ENCODE measurements at places on chromosomes 4 and X. TPM values are rescaled to one million over a fixed set of nuclear protein-coding genes. Genes with fewer than 3 reads are reported as not detected.

- no peaks in the 10 kb centered on the region for H3K27me3 ChIP-seq
- no peak overlapping the region for H3K27ac ChIP-seq
- H3K4me1 ChIP-seq: peaks cover 29% of the 10 kb centered on the region
- H3K4me3 ChIP-seq: no peak overlapping the region
These were observed 64.8 kb downstream of the MAML3 start for GRCh38 chr4:140089216-140089615.

GRCh38 chr4:6464842-6465588 lies 7.4 kb downstream of the PPP2R2C start:
- no peaks in the 10 kb centered on the region for H3K27me3 ChIP-seq
- peaks cover 11% of the 10 kb centered on the region for H3K4me1 ChIP-seq
- no peaks in the 10 kb centered on the region for H3K36me3 ChIP-seq
- no peak overlapping the region for H3K27ac ChIP-seq

DNA sequence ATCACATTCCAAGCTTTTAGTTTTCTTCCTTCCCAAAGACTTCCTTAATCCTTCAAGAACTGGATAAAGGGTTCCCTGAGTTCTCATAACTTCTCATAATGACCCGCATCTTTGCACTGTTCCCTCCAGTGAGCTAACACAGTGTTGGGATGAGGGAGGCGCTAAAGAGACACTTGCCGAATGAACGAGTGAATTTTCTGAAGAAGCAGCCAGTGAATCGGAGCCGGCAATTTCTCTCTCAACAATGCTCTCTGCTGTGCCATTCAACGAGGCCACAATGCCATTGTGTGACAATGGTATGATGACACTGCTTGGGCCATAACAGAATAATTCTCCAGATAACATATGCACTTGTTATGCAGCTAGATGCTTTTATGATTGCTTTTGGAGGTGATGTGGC lies 51.4 kb upstream of the ZFP42 start:
- no peak overlapping the region for H3K4me3 ChIP-seq
- H3K27ac ChIP-seq: no peak overlapping the region
- DNase-seq: no peak
- no peaks in the 10 kb centered on the region for H3K27me3 ChIP-seq
- no peaks in the 10 kb centered on the region for H3K36me3 ChIP-seq

DNA sequence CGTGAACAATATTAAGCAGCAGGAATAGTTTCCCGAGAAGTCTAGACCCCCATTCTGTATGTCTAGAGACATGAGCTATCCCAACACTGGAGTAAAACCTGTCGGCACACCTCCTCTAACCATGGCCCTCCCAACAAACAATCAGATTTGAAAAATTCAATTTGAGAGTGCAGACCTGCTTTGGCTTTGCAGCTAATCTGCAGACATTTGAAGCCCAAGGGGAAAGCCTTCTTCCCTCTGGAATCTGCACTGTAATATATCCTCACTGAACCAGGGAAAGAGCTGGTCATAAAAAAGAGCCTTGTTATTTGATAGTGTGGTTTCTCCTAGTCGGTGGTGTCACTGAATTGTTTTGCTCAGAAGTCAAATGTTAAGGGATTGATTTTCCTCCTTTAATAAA lies 44.6 kb upstream of the KLHL34 start:
- no peak overlapping the region for H3K27ac ChIP-seq
- DNase-seq: no peak
- no peaks in the 10 kb centered on the region for H3K4me1 ChIP-seq
- H3K4me3 ChIP-seq: no peak overlapping the region
- no peaks in the 10 kb centered on the region for H3K36me3 ChIP-seq

- H3K27ac ChIP-seq: no peak overlapping the region
- H3K4me1 ChIP-seq: no peaks in the 10 kb centered on the region
- DNase-seq: no peak
These were observed 41.5 kb downstream of the CLCN4 start for GRCh38 chrX:10198254-10198653.

DNA sequence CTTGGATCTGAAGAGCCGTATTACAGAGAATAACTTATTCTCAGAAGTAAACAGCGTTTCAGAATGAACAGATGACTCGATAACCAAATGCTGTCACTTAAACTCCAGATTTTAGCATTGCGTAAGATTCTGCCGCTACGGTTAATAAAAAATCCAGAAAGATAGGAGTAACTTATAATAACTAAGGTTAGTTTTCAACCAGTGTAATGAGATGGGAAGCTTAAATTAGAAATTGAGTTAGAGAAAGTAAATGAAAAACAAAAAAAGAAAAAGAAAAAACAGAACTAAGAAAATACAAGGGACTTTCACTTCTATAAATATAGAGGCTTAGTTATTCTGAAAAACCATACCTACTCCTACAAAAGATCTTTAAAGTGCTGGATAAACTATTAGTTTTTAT lies 13.1 kb upstream of the PARM1 start:
- no peak for DNase-seq
- H3K27ac ChIP-seq: no peak overlapping the region

- H3K27me3 ChIP-seq: no peaks in the 10 kb centered on the region
- no peaks in the 10 kb centered on the region for H3K36me3 ChIP-seq
- no peaks in the 10 kb centered on the region for H3K4me1 ChIP-seq
- DNase-seq: no peak
- no peak overlapping the region for H3K4me3 ChIP-seq
- H3K27ac ChIP-seq: no peak overlapping the region
These were observed 49.7 kb upstream of the ELOVL6 start for GRCh38 chr4:110248100-110248499.

GRCh38 chr4:108926061-108926460 lies 163.2 kb upstream of the ETNPPL start:
- H3K4me3 ChIP-seq: no peak overlapping the region
- H3K36me3 ChIP-seq: no peaks in the 10 kb centered on the region
- no peak overlapping the region for H3K27ac ChIP-seq
- H3K27me3 ChIP-seq: no peaks in the 10 kb centered on the region
- no peak for DNase-seq

DNA sequence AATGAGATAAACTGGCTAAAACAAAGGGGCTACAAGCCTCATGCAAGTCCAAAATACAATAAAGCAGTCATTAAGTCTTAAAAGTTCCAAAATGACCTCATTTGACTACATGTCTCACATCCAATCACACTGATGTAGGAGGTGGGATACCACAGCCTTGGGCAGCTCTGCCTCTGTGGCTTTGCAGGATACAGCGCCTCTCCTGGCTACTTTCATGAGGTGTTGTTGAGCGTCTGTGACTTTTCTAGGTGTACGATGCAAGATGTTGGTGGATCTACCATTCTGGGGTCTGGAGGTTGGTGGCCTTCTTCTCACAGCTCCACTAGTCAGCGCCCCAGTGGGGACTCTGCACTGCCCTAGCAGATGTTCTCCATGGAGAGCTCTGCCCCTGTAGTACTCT lies 944.9 kb downstream of the TECRL start:
- H3K4me3 ChIP-seq: no peak overlapping the region
- DNase-seq: no peak
- no peak overlapping the region for H3K27ac ChIP-seq
- H3K36me3 ChIP-seq: no peaks in the 10 kb centered on the region

- peak within 1 kb of the TSS; percentile 59 for H3K4me3 ChIP-seq
- H3K4me1 ChIP-seq: peaks cover 44% of the 10 kb centered on the region
- no peak for DNase-seq
- no peaks in the 10 kb centered on the region for H3K27me3 ChIP-seq
- H3K36me3 ChIP-seq: no peaks in the 10 kb centered on the region
These were observed at the start of gene EDNRA for GRCh38 chr4:147480891-147481576. Gene EDNRA (plus strand): TSS chr4:147481097. CDS start chr4:147485682, 4,585 bp downstream.

DNA sequence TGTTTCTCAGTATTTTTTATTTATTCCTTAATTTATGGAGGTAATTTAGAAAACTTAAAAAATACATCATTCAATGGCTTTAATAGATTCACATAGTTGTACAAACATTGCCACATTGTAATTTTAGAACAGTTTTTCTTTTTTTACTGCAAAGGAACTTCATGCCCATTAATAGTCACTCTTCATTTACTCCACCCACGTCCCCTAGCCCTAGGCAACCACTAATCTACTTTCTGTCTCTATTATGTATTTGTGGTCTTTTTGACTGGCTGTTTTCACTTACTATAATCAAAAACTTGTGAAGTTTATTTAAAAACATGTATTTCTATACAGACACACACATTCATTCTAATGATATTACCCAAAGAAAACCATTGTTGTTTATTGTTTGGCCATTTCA lies 664.8 kb downstream of the GRID2 start:
- H3K27ac ChIP-seq: no peak overlapping the region
- H3K4me3 ChIP-seq: no peak overlapping the region
- DNase-seq: no peak
- no peaks in the 10 kb centered on the region for H3K4me1 ChIP-seq

DNA sequence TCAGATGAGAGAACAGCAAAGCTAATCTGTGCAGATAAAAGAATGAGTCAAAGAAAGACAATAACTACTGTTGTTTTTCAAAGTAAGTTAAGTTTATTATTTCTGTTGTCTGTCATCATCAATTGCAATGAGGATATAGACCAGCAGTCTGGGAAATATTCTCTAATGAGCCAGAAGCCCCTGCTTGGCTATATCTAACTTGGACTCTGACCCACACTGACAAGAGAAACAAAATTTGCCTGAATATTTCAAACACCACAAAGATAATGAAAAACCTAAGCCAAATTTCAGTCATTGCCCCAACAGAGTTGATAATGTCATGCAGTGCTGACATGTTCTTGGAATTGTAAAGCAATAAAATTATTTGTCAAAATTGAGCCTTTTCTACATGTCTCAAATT lies 115.0 kb upstream of the PRDX4 start:
- no peak overlapping the region for H3K27ac ChIP-seq
- H3K36me3 ChIP-seq: no peaks in the 10 kb centered on the region
- DNase-seq: no peak
- no peaks in the 10 kb centered on the region for H3K4me1 ChIP-seq
- no peak overlapping the region for H3K4me3 ChIP-seq

- H3K27me3 ChIP-seq: no peaks in the 10 kb centered on the region
- DNase-seq: no peak
- H3K36me3 ChIP-seq: no peaks in the 10 kb centered on the region
- no peaks in the 10 kb centered on the region for H3K4me1 ChIP-seq
- H3K4me3 ChIP-seq: no peak overlapping the region
These were observed 21.4 kb downstream of the REELD1 start for GRCh38 chr4:146235654-146236177.

GRCh38 chr4:108834835-108835384 lies 72.1 kb upstream of the ETNPPL start:
- H3K27me3 ChIP-seq: no peaks in the 10 kb centered on the region
- DNase-seq: no peak
- H3K36me3 ChIP-seq: no peaks in the 10 kb centered on the region

DNA sequence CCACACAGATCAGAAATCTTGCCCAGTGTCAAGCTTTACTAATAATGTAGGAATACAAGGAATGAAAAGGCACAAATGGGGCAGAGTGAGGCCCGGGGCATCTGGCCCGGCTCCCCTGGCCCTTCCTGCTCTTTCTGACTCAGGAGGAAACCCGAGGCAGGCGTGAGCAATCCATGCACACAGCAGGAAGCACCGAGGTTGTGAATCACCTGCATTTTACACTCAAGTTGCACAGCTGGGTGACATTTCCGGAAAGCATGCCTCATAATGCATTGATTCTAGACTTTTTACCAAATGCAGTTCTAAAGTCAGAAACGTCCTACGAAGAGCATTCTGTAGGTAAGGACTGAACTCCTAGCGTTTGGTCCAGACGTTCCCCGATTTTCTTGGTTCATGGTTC lies 38.9 kb downstream of the PRIMPOL start:
- peaks cover 17% of the 10 kb centered on the region for H3K36me3 ChIP-seq
- H3K4me1 ChIP-seq: no peaks in the 10 kb centered on the region
- H3K27me3 ChIP-seq: no peaks in the 10 kb centered on the region
- H3K27ac ChIP-seq: peak overlapping the region; percentile 44
- DNase-seq: no peak

- H3K27ac ChIP-seq: no peak overlapping the region
- DNase-seq: no peak
- H3K4me3 ChIP-seq: no peak overlapping the region
- no peaks in the 10 kb centered on the region for H3K4me1 ChIP-seq
These were observed 59.5 kb downstream of the RXFP1 start for GRCh38 chr4:158581161-158581560.

GRCh38 chr4:94409962-94410361 lies 41.8 kb upstream of the PDLIM5 start:
- no peak overlapping the region for H3K4me3 ChIP-seq
- peaks cover 9% of the 10 kb centered on the region for H3K4me1 ChIP-seq
- H3K27me3 ChIP-seq: no peaks in the 10 kb centered on the region
- no peaks in the 10 kb centered on the region for H3K36me3 ChIP-seq
- peak overlapping the region; percentile 42 for H3K27ac ChIP-seq

DNA sequence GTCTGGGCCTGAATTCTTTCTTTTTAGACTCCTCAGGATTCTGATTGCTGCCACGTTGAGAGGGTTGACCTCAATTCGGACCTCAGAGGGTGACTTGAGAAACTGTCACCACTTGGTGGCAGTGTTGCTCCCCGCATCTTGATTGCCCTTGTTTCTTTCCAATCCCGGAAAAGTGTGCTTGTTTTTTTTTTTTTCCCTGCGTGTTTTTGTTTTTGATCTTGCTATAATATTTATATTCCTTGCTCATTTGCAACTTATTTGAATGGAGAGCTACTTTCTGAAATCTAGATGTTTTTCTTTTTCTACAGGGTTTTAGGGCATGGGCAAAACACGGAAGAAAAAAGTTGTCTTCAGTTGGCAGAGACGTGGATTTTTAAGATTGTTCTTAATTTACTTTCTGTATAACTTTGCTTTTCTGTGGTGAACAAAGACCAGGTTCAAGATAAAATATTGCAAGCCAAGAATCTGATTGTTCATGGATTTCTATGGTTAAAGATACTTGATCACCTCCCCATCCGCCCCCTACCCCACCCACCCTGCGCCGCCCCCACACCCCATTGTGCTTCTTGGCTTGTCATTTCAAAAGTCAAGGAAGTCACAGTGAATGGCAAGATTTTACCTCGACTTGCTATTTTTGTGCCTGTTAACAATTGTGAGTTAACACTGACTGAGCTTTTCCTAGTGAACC lies 102.0 kb downstream of the PTTG2 start:
- H3K36me3 ChIP-seq: peaks cover 6% of the 10 kb centered on the region
- H3K27me3 ChIP-seq: no peaks in the 10 kb centered on the region
- no peak for DNase-seq
- peaks cover 6% of the 10 kb centered on the region for H3K4me1 ChIP-seq
- peak overlapping the region; percentile 76 for H3K27ac ChIP-seq
- H3K4me3 ChIP-seq: peak overlapping the region; percentile 22

GRCh38 chr4:183688216-183688615 lies 29.1 kb downstream of the TRAPPC11 start:
- H3K27ac ChIP-seq: no peak overlapping the region
- DNase-seq: no peak

DNA sequence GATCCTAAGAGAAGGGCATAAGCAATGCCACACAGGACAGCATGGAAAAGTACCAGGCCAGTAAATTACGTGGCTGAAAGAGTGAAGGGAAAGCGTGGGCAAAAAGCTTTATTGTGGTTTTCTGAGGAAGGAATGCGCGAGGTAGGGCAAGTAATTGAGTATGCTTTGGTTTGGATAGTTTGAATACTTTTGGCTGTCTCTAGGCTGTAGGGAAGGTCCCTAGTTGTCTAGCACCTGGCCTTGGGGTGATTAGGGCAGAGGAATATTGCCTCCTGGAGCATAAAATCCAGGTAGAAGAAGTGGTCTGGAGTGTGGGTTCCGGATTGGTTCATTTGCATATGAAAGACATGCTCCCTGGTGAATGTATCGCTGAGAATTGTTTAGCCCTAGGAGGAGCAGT lies 46.4 kb upstream of the NALF2 start:
- H3K27me3 ChIP-seq: no peaks in the 10 kb centered on the region
- no peaks in the 10 kb centered on the region for H3K36me3 ChIP-seq
- H3K4me3 ChIP-seq: no peak overlapping the region
- H3K4me1 ChIP-seq: no peaks in the 10 kb centered on the region

Gene GNRHR
- 0.26 TPM for total RNA-seq

Gene RNF175
- total RNA-seq: not detected

Gene TRAPPC11
- 24.5 TPM for total RNA-seq

Gene DCTD
- total RNA-seq: 72.9 TPM

Gene STOX2
- 22.7 TPM for total RNA-seq

Gene MMGT1
- total RNA-seq: 19.1 TPM

All from esophagus squamous epithelium (tissue), 5 donors.